Naive thymus-derived CD8-positive, alpha-beta T cell (primary cell): ENCODE measurements at places on chromosomes 11 and 22. TPM values are rescaled to one million over a fixed set of nuclear protein-coding genes. Genes with fewer than 3 reads are reported as not detected.

- no peak for DNase-seq
- peaks cover 22% of the 10 kb centered on the region for H3K36me3 ChIP-seq
- no peaks in the 10 kb centered on the region for H3K27me3 ChIP-seq
- no peaks in the 10 kb centered on the region for H3K4me1 ChIP-seq
- H3K4me3 ChIP-seq, result no peak overlapping the region
Measured at GRCh38 chr11:10762913-10763421, 11.9 kb downstream of the CTR9 start.

- no peaks in the 10 kb centered on the region for H3K36me3 ChIP-seq
- no peak overlapping the region for H3K27ac ChIP-seq
- no peaks in the 10 kb centered on the region for H3K27me3 ChIP-seq
Measured at GRCh38 chr11:37755521-37755920, 1157.5 kb upstream of the RAG2 start.

DNA sequence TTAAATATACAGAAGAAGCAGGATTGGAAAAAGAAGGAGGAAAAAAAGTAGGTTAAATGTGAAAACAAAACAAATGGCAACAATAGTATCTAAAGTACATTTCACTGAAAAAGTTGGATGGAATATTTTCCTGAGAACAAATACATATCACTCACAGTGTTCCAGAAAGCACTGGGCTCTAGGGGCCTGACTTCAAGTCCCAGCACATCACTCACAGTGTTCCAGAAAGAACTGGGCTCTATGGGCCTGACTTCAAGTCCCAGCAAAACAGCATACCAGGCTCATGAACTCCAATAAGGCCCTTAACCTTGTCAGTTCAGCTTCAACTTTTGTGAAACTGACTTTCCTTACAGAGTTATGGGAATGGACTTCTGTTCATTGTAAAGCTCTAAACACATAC, 46.0 kb upstream of the CCDC34 start:
- no peak for DNase-seq
- H3K27ac ChIP-seq, result no peak overlapping the region
- H3K27me3 ChIP-seq, result no peaks in the 10 kb centered on the region
- no peaks in the 10 kb centered on the region for H3K4me1 ChIP-seq

- H3K27ac ChIP-seq, result no peak overlapping the region
- no peaks in the 10 kb centered on the region for H3K4me1 ChIP-seq
- H3K4me3 ChIP-seq, result no peak overlapping the region
- no peak for DNase-seq
Measured at GRCh38 chr11:92681586-92681985, 287.9 kb upstream of the MTNR1B start.

DNA sequence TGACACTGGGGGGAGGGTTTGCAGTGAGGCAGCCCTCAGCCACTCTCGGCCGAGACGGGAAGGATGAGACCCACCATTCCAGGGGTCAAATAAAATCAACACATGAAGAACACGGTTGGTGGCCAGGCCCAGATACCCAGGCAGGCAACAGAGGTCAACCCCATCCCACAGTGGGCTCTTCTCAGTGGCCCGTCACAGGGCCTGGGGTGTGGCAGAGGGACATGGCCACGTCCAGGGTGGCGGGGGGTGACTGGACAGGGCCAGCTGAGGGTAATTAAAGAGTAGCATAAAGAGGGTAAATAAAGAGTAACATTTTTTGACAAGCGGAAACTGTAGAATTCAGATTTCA, 188.4 kb downstream of the ARHGAP42 start:
- no peaks in the 10 kb centered on the region for H3K4me1 ChIP-seq
- no peaks in the 10 kb centered on the region for H3K36me3 ChIP-seq
- DNase-seq, result no peak
- no peak overlapping the region for H3K27ac ChIP-seq
- H3K4me3 ChIP-seq, result no peak overlapping the region

- peak overlapping the region; percentile 90 for H3K27ac ChIP-seq
- H3K4me3 ChIP-seq, result peak overlapping the region; percentile 56
- no peaks in the 10 kb centered on the region for H3K27me3 ChIP-seq
Measured at GRCh38 chr11:57800444-57801182, 39.0 kb downstream of the CTNND1 start.

DNA sequence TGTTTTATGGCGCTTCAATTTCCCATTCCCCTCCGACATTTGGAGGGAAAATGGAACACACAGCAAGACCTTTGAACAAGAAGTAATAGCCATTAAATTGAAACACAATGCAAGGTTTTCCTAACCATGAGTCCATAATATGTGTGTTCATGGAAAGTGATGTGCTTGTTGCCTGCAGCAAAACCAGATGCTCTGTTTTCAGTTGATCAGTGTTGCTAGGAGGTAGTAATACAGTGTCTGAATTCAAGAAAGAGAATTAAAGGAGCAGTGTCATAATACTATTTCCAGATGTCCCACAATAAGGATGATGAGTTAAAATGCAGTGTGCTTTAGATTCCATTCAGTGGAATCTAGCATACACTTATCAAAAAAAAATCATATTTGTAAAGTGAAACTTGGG, 637.4 kb upstream of the API5 start:
- no peaks in the 10 kb centered on the region for H3K27me3 ChIP-seq
- no peak overlapping the region for H3K4me3 ChIP-seq
- no peak for DNase-seq
- H3K4me1 ChIP-seq, result no peaks in the 10 kb centered on the region
- no peaks in the 10 kb centered on the region for H3K36me3 ChIP-seq

DNA sequence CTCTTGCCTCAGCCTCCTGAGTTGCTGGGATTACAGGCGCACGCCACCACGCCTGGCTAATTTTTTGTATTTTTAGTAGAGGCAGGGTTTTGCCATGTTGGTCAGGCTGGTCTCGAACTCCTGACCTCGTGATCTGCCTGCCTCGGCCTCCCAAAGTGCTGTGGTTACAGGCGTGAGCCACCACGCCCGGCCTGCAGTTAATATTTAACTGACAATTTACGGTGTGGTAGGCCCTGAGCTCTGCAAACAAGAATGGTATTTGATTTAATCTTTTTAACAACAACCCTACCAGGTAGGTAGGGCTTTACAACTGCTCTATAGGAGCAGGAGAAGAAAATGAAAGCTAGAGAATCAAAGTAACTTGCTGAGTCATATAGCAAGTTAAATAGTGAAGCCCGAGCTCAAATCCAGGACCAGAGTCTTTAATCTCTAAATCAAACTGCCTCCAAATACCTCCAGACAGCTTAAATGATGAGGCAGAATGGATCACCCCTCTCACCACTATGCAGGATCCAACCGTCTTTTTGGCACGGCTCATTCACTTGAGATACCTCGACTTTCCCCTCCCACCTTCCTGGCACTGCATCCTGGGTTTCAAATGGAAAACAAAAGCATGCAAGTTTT, 9.4 kb downstream of the UEVLD start:
- no peak overlapping the region for H3K27ac ChIP-seq
- H3K27me3 ChIP-seq, result no peaks in the 10 kb centered on the region
- DNase-seq, result no peak
- no peak overlapping the region for H3K4me3 ChIP-seq
- H3K4me1 ChIP-seq, result peaks cover 6% of the 10 kb centered on the region

GRCh38 chr11:8047382-8047781, 33.6 kb upstream of the TUB start:
- H3K4me1 ChIP-seq, result no peaks in the 10 kb centered on the region
- no peaks in the 10 kb centered on the region for H3K36me3 ChIP-seq
- no peak for DNase-seq

- H3K27me3 ChIP-seq, result peaks cover 15% of the 10 kb centered on the region
- DNase-seq, result no peak
- H3K4me3 ChIP-seq, result no peak overlapping the region
- H3K27ac ChIP-seq, result no peak overlapping the region
- H3K4me1 ChIP-seq, result no peaks in the 10 kb centered on the region
- peaks cover 16% of the 10 kb centered on the region for H3K36me3 ChIP-seq
Measured at GRCh38 chr11:44036811-44037657, 10.7 kb upstream of the ACCSL start.

- peaks cover 1% of the 10 kb centered on the region for H3K27me3 ChIP-seq
- H3K4me3 ChIP-seq, result no peak overlapping the region
- H3K36me3 ChIP-seq, result no peaks in the 10 kb centered on the region
- no peak overlapping the region for H3K27ac ChIP-seq
- no peaks in the 10 kb centered on the region for H3K4me1 ChIP-seq
Measured at GRCh38 chr11:17502630-17503029, 26.0 kb upstream of the ABCC8 start.

DNA sequence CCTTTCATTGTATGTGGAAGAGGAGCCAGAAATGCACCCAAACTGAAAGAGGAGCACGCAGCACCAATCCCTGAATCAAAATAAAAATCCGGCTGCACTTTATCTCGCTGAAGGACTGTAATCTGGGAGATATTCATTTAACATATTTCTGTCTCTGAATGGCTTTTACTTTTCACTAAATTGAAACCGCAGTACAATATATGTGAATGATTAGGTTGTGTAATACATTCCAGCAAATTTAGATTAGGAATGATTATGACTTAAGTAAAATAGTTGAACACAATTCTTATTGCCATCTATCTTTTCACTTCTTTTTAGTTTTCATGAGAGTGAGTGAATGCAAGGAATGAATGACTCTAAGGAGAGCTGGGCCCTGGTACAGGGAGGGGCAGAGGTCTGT, 232.1 kb downstream of the ST3GAL4 start:
- H3K36me3 ChIP-seq, result no peaks in the 10 kb centered on the region
- no peak for DNase-seq
- no peak overlapping the region for H3K27ac ChIP-seq
- H3K4me1 ChIP-seq, result no peaks in the 10 kb centered on the region
- peaks cover 2% of the 10 kb centered on the region for H3K27me3 ChIP-seq

GRCh38 chr11:122632181-122632824, 23.2 kb upstream of the UBASH3B start:
- no peaks in the 10 kb centered on the region for H3K27me3 ChIP-seq
- H3K27ac ChIP-seq, result no peak overlapping the region
- H3K4me1 ChIP-seq, result peaks cover 21% of the 10 kb centered on the region
- H3K36me3 ChIP-seq, result no peaks in the 10 kb centered on the region
- peak overlapping the region; percentile 52 for H3K4me3 ChIP-seq
- no peak for DNase-seq

SLC36A4 gene
- 23.8 TPM for total RNA-seq

MMP3 gene
- not detected for total RNA-seq

PAMR1 gene
- not detected for total RNA-seq

MMP12 gene
- total RNA-seq, result not detected
